Amniotic epithelial cell (primary cell): ENCODE measurements at places on chromosomes 5 and 9.

DNA sequence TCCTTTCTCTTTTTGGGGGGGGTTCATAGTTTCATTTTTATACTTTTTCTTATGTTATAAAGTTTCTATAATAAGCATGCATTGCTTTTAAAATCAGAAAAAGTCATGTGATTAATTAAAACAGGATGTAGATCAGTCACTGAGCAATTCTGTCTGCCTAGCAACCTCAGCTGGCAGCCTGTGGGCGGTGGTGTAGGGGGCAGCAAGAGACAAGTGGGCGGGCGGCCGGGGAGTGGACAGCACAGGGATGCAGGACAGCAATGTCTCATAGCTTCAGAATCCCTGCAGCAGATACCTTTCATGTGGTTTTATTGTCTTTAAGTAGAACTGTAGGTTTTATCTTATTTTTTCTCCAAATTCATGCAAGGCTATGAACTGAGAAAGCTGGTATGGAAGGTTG is 101.9 kb upstream of the S1PR3 start:
- DNase-seq = no peak

GRCh38 chr5:127602896-127603844 is 45.7 kb upstream of the CTXN3 start:
- DNase-seq = no peak

DNA sequence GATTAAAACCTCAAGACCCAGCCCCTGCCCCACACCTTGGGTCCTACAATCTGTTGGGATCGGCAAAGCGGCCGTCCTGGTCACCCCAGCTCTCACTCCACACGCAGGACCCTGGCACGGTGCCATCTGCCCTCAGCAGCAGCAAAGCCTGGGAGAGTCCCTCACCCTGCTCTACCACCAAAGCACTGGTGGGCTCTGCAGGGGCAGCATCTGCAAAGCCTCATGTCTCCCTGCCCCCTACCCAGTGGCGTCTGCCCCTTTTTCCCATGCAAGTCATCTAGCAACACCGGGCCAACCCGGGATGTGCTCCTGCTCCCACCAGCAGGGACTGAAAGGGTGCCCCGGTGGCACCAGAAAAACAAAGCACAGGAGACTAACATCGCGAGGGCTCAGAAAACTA is 19.6 kb upstream of the CNOT6 start:
- DNase-seq = no peak

DNA sequence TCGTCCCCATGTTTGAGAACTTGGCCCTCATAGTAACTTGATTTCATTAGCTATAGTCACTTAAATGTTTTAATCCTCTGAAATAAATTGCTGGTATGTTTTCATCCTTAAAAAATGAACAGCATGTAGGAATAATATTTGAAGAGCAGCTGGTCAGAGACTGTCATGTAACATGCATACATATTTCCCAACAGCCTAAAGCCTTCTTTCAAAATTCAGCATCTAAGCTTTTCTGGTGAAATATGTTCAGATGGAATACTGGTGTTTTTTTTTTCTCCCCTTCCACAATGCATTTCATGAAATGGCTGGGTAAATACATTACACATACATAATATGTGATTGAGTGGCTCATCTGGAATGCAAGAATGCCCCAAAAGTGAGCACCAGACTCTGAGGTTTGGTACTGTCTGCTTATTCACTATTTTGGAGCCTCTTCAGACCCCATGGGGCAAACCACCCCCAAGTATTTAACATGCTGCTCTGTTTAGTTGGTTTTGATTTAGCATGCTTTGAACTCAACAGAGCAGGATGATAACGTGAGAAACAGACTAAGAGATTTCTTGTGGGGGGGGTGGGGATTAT is 94.0 kb downstream of the SMARCA2 start:
- DNase-seq = peak; percentile 72
